NCI-H187 (cell line): ENCODE measurements at places on chromosomes 11 and 22.

DNA sequence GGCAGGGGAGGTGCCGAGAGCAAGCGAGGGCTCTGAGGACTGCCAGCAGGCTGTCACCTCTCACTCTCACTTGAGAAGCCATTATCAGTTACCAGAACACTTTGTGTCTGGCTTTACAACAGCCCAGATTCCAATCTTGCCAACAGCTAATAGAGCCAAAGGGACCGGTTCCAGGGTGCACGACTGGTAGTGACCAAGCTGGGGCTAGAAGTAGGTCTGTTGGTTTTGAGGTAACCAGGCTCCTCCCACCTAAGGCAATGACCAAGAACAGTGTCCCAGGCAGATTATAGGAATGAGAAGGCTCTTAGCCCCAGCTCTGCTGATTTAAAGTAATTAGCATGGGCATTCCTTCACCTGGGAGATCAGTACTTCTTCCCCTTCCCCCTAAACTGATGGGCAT, 7.2 kb upstream of the IL10RA start:
- no peak for DNase-seq

GRCh38 chr22:40118979-40119378, 58.7 kb upstream of the TNRC6B start:
- DNase-seq = no peak

- DNase-seq = no peak
Measured at GRCh38 chr11:112724496-112724790, 236.8 kb upstream of the NCAM1 start.

GRCh38 chr11:112968941-112969713, 7.9 kb downstream of the NCAM1 start:
- DNase-seq = no peak
